DMS 273 treated with DMSO at 0.1 percent for 48 hours (cell line): ENCODE measurements at places on chromosomes 6 and 20.

DNA sequence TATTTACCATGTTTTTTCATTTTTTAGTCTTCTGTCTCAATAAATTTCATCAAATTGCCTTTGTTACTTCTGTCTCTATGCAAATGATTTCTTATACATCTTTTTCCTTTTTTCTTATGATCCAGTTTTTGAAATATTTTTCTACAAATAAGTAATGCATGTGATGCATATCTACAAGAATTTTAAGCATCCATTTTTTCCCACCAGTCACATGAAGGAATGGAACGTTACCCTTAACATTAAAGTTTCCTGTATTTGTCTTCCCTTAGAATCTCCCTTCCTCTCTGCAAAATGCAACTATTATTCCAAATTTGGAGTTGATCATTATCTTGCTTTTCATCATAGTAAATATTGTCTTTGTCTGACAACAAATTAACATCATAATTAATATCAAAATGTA, 35.5 kb downstream of the PSMB9 start:
- no peak for DNase-seq

DNA sequence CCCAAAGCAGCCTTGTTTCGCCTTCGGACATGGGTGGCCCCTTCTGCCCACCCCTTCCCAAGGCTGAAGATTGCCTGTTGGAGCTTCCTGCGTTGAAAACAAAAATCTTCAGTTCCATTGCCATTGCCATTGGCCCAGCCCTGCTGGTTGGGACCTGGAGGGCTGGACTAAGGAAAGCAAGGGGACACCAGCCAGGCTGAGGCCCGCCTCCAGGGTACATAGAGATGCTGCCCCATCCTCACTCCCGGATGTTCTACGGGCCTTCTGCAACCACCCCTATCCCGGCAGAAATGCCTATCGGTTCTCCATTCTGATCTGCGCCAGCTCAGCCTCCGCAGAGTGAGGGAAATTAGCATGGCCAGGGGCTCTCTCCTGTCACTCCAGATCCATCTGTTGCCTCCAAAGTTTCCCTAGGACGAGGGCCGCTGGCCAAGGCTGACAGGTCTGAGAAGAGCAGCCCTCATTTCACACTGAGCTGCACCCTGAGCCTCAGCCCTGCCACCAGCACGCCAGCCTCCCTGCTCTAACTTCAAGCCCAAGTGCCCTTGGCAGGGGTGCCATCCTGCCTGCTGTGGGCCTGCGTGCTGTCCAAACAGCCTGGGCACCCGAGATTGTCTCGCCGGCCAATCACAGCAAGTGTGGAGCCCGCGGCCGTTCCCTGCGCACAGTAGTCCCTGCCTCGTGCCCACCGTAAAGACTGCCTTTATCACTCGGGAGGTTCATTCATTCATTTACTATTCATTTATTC, 13.4 kb upstream of the STX16 start:
- no peak for DNase-seq

DNA sequence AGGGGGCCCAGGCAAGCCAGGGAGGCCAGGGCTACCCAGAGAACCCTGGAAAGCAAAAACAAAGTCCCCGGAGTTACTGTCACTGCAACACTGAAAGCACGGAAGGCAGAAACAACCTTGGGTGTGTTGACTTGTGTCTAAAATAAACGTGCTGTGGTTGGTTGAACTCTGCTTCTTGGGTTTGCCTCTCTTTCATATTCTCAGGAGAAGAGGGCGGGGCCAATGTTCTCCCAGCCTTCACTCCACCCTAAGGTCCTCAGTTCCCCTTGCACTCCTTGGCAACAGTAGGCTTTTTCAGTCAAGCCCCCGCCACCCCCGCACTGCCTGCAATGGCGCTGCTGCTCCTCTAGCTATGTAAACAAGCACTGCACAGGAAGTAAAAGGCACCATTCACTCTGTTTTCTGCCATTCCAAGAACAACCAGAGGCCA, 60.9 kb downstream of the COL9A1 start:
- no peak for DNase-seq

DNA sequence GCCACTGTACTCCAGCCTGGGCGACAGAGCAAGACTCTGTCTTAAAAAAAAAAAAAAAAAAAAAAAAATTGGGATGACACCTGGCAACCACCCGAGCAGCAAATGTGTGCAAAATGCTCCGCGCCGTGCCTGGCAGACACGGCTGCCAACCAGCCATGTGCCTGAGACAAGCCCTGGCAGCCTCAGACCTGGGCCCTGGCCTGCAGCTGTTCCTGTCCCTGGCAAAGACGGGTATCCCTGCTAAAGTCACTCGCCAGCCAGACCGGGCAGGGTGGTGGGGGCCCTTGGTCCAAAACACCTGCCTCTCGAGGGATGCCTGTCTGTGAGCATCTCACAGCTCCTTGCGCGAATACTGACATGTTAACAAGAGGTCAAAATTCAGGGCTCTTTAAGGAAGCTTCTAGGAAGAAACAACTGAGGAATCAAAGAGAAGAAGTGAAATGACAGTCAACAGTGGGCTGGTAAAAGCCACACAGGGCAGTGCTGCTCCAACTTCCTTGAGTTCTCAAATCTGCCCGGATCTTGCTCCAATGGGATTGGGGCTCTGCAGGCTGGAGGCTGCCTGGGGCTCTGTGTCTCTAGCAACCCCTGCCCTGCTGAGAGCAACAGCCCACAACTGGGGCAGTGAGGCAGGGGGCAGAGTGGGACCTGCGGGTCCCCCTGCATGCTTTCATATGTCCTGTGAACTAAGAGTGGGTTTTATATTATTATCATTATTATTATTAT, 53.4 kb downstream of the SYTL3 start:
- no peak for DNase-seq

DNA sequence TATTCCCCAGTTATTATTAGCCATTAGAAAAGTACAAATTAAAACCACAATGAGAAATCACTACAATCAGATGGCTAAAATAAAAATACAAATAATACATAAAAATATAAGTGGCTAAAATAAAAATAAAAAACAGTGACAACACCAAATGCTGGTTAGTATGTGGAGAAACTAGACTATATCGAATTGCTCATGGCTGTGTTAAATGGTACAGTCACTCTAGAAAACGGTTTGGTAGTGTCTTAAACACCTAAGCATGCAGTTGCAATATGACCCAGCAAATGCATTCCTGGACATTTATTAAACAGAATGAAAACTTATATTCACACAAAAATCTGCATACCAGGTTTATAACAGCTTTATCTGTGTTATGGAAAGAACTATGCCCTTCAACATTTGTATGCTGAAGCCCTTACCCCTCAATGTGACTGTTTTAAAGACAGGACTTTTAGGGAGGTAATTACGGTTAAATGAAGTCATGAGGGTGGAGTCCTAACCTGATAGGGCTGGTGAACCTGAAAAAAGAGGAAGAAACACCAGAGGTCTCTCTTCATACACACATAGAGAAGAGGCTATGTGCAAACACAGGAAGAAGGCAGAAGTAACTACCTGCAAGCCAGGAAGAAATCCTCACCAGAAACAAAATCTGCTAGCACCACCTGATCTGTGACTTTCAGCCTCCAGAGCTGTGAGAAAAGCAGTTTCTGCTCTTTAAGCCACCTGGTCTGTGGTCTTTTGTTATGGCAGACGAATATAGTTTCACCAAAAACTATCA, 84.9 kb downstream of the ASCC3 start:
- DNase-seq, result no peak

- no peak for DNase-seq
Measured at GRCh38 chr20:50368813-50369224, 141.4 kb upstream of the PTPN1 start.

DNA sequence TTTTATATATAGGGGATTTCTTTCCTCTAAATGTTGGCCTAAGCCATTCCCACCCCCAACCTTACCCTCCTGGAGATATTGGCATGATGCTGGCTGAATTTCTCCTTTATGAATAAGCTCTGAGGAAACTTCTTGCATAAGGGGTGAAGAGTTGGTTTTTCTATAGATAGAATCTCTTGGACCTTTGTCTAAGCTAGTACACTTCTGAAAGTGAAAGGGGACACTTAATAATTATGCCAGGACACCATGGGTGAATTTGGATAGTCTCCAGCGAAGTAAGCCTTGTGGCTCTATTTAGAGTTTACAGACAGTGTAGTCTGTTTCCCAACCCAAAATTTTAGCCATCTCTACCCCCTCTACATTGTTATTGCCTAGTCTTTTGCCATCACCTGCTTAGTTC, 27.1 kb upstream of the FABP7 start:
- no peak for DNase-seq

DNA sequence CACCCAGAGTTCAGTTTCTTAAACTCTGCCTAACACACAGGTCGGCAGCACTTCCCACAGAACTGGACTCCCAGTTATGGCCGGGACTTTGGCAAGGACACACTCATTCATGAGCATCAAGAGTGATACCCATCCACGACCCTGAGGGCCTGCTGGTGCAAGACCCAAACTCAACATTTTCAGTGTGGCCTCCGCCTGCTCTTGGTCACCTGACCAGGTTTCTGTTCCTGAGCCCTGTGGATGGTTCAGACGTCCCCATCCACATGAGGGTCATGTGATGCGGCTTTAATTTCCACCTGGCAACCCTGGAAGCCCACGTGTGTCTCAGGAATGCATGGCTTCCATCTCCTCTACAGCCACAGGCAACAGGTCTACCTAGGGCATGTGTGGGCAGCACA, 245.3 kb downstream of the DLL1 start:
- DNase-seq, result no peak

DNA sequence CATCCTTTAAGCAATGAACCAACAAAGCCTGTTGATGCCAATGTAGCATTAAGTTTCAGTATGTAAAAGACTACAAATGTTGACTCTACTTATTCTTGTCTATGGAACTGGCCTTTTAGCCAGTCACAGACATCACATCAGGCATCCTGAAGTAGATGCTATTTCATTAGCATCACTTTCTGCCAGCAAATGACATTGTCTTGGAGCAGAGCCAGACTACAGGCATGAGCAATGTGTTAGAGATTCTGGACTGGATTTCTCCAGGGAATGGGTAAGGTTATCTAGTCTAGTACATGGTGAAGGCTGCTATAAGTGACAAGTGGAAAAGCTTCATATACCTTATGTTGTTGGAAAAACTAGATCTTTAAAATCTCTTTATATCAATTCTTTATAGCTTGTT, 142.9 kb downstream of the ADGRB3 start:
- peak; percentile 80 for DNase-seq

DNA sequence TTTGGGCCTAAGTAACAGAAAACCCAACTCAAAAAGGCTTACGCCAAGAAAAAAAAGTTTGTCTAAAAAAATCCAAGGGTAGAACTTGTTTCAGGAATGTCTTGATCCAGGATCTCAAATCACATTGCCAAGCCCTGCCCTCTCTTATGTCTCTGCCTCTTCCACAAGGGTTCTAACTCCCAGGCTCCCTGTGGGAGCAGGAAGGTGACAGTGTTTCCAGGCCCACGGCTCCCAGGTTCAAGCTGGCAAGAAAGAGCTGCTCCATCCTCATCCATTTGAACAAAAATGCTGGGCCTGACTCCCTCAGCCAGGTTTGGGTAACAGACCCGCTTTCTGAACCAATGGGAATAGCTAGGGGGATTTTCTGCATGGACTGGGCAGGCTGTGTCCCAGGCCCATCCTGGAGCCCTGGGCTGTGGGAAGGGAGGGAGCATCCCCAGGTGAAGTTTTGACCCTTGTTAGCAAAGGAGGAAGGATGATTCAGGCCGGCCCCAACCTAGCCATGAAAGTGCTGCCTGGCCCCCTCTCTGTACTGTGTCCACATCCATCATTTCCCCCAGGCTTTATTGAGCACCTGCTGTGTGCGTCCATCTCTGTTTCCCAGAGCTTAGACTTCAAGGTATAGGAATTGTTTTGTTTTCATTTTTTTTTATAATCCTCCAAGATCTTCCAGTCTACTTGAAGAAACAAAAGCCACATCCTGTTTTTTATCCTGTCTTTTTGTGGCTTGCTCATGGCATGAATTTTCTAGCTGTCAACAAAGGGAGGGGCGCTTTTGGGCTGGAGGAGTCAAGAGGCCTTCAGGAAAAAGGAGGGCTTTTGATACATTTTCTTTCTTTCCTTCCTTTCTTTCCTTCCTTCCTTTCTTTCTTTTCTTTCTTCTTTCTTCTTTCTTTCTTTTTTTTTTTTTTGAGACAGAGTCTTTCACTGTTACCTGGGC, 159.8 kb downstream of the TFAP2C start:
- no peak for DNase-seq

GRCh38 chr6:139017227-139017626, 11.3 kb upstream of the ABRACL start:
- peak; percentile 9 for DNase-seq

DNA sequence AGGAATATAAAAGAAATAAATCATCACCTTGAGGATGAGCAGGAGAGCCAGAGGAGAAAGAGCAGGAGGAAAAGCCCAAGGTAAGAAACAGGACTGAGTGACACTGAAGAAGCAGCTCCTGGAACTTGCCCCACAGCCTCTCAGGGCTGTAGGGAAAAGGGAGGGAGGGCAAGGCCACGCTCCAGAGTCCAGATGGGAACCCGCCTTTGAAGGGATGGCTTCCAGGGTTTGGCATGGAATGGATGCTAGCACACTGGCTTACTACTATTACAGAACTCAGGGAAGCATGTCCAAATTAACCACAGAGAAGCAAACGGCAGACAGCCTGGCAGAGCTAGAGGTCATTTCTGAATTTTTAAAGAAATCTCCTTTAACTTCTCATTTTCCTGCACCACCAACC, 26.8 kb downstream of the RALGAPA2 start:
- DNase-seq, result peak; percentile 60

- peak; percentile 73 for DNase-seq
Measured at GRCh38 chr20:3407771-3408637, 535 bp upstream of the DNAAF9 start.

- no peak for DNase-seq
Measured at GRCh38 chr6:158761746-158762145, 57.4 kb downstream of the EZR start.

DNA sequence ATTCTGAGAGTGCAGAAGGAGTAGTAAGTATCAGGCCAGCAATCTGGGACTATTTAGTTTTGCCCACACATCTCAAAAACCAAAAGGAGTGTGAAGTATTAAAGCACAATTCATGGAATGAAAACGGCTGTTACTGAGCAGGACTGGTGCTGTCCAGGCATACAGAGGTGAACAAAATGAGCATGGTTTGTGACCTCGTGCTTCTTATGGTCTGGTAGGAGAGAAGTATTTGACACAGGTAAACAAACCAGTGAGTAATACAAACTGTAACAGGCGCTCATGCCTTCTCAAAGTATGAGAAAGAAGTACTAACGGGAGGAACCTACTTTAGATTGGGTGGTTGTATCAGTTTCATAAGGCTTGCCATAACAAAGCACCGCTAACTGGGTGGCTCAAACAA, 17.5 kb upstream of the NRN1 start:
- no peak for DNase-seq

DNA sequence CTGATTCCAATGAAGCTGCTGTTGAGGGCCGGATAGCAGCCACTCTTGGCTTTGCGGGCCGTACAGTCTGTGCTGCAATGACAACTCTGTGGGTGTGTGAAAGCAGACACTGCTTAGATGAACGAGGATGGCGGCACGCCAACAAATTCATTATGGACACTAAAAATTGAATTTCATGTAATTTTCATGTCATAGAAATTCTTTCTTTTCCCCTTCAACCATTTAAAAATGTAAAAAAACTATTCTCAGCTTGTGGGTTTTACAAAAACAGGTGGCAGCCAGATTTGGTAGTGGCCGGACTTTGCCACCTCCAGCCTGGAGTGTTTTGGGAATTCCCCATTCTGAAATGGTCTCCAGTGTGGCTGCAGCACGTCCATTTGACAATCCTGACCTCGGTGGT, 26.0 kb downstream of the MAS1 start:
- no peak for DNase-seq
